NAMALWA (cell line): ENCODE measurements at places on chromosomes 7 and 10.
A peak's percentile ranks its signal among the peaks of the same experiment; 100 is the strongest.

- DNase-seq, result peak; percentile 56
Observed at GRCh38 chr7:26964156-26964808, 99.9 kb upstream of the SKAP2 start.

- no peak for DNase-seq
Observed at GRCh38 chr7:124459101-124460055, 306.2 kb downstream of the GPR37 start.

- DNase-seq, result peak; percentile 89
Observed at GRCh38 chr7:135970682-135971365, 6.3 kb downstream of the MTPN start.

GRCh38 chr10:16915300-16915699 is 98.1 kb upstream of the RSU1 start:
- DNase-seq, result peak; percentile 20

DNA sequence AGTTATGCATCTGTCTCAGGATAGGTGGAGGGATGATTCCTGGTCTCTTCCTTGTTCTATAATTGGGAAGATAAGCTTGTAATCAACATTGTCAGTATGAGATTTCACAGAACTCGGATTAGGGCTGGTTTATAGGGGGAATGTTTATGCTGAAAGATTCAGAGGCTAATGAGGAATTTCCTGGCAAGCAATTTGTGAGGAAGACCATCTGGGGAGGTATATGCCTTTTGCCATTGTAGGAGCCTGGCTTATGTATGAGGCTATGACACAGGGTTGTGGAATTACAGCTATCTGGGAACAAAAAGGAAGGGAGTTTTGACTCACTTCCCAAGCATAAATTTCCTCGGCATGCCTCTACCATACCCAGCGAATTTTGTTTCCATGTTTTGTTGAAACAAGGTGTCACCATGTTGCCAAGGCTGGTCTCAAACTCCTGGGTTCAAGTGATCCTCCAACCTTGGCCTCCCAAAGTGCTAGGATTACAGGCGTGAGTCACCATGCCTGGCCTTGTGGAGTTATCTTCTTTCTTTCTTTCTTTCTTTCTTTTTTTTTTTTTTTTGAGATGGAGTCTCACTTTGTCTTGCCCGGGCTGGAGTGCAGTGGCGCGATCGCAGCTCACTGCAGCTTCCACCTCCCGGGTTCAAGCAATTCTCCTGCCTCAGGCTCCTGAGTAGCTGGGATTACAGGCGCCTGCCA is 1.6 kb upstream of the COPS6 start:
- DNase-seq, result no peak

DNA sequence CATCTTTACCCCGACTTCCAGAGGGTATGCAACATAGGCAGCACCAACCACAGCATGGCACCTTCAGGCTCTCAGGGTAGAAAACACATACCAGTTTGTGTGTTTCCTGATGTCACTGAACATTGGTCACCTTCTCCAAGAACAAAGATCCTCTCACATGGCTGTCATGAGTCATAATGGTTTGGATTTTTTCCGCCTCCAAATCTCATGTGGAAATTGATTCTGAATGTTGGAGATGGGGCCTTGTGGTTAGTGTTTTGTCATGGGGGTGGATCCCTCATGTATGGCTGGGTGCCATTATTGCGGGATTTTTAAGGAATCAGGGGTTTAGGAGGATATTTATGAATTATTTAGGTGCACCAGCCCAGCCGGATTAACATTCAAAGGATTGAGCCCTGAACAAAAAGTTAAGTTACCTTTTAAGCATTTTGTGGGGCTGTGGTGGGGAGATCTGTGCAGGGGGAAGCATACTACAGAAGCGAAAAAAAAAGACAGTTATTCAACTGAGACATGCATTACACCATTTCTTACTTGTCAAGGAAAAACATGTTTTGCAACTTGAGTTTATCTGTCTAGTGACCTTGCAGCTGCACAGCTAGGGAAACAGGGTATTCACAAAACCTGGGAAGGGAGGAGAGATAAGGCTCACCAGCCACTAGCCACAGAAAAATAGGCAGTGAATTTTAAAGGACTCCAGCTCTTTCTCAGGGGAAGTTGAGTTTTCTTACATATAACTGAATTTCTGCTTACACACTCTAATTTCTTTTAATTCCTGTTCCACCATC is 774.1 kb upstream of the AUTS2 start:
- DNase-seq, result no peak

DNA sequence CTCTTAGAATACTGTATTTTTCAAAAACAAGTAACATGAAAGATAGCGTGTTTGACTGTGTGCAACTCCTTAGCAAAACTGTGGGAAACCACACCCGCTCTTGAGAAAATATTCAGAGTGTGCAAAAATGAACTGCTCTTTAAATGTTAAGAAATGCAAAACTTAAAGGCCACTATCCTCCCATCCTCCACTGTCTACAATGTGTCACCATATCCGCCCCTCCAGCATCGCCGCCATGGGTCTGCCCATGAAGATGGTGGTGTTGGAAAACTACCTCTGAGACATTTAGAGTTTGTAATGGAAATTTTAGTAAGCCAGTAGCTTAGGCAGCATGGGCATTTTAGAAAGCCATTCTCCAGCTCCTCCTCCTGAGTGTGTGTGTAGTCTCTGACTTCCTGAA is 20.1 kb upstream of the NMT2 start:
- no peak for DNase-seq

DNA sequence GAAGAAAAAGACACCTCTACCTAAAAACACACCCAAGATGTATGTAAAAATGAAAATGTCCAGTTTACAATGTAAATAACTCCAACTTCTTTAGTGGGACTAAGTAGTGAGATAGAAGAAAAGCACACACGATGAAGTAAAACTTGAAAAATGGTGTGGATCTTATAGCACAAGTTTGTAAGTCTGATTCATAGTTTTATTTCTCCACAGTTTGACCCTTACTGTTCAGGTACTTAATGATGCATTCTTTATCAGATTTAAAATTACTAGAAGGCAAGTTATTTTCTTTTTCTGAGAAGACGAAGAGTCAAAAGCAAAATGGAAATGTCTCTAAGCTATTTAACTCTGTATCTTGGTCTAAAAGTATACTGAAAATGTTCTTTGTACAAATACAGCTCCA is 6.1 kb downstream of the NAMPT start:
- DNase-seq, result no peak

DNA sequence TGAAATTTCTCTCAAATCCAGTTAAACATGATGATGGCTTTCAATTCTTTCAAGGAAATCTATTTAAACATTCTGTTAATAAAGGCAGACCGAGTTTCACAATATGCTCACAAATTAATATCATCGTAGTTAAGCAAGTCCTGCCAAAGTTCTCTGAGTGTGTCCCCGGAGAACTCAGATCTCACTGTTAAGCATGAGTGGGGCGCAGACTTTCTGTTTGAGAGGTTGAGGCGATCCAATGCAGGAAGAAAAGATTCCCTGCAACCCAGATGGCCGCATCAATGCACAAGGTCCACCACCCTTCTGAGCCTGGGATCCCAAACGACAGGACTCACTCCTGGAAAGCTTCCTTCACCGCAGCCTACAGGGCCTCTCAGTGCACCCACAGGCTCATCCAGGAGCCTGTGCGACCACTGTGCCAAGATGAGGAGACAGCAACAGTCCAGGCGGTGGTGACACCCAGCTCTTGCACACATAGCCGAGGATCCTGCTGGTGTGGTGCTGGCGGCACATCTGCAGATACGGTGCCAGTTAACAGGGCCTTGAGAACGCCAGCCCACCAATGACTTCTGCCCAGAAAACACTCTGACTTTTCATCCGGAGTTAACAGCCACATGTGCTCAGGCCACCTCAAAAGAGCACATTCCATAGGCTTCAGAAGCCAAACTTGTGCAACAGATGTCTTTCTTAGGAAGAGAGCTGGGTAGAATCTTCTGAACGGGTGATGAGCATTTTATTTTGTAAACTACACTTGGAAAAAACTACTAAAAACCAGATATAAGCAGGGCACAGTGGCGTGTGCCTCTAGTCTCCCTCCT is 102.1 kb downstream of the ZRANB1 start:
- no peak for DNase-seq
